HuH-7 (cell line): ENCODE measurements at places on chromosomes 12 and 14.

- no peak for DNase-seq
These were observed 19.2 kb downstream of the PACS2 start for GRCh38 chr14:105333613-105334364.

GRCh38 chr12:76337583-76337982 lies 10.6 kb downstream of the BBS10 start:
- no peak for DNase-seq

DNA sequence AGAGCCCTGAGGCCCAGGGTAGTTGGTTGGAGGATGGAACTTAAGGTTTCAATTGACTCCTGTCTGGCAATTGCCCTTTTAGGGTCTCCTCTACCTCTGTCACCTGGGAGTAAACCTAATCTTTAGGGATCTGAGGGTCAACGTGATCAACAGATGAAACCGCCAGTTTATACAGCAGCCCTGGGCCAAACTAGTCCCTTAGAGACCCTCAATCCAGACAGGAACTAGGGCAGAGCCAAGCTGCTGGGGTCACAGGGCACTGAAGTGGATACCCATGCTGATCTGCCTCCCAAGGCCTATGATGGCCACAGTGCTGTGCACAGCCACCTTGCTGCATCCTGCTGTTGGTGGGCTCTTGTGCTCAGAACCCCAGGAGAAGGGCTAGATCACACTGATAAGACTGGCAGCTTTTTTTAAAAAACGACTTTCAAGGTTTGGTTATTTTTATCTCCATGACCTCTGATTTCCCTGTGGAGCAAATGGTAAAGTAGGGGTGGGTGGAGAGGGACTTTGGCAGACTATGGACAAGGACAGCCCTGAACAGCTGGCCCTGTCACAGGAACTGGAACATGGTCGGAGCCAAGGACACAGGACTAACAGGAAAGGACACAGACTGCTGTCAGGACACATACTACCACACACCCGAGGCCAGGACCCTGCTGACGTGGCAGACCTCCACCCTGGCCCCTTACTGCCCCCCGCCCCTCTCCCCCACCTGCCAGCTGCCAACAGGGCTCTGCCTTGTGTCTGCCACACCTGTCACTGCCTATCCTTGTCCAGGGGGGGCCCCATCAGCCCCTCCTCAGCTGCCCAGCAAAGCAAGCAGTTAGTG lies 474 bp downstream of the FITM1 start:
- DNase-seq: no peak

- DNase-seq: peak; percentile 22
These were observed 465 bp upstream of the FGD4 start for GRCh38 chr12:32398816-32399369.

- no peak for DNase-seq
These were observed 14.5 kb downstream of the CFAP73 start for GRCh38 chr12:113164014-113164413.

DNA sequence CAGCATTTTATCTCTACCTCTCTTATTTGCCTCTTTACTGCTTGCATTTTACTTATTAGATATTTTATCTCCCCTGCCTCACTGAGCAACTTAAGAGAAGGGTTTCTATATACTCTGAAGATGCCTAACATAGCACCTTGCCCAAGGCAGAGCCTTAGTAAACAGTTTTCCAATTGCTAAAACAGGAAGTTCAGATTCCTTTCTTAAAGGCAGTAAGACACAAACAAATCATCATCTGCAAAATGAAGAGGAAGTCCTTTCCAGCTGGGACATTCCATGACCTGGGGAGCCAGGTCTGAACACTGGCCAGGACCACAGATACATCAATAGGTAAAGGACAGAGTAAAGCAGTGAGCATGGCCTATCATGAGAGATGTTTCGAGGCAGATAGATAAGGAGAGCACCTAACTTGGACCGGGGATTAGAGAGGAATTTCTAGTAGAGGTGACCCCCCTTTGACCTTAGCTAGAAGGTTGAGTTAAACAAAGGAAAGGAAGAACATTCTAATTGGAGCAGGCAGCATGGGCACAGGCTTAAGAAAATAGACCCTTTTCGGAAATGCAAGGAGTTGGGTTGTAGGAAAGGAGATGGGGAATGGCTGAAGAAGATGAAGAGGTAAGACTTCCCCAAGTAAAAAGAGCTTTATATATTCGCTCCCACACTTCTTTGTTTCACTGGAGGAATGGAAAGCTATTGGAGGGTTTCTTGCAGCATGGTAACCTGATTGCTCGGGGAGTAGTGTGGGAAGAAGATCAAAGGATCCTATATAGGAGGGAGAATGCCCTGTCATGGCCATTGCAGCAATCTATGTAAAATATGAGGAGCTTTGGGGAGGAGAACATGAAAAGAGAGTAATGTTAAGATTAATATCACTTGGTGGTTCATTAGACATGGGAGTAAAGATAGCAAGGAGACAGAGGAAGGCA lies 94.8 kb downstream of the PHLDA1 start:
- DNase-seq: no peak

DNA sequence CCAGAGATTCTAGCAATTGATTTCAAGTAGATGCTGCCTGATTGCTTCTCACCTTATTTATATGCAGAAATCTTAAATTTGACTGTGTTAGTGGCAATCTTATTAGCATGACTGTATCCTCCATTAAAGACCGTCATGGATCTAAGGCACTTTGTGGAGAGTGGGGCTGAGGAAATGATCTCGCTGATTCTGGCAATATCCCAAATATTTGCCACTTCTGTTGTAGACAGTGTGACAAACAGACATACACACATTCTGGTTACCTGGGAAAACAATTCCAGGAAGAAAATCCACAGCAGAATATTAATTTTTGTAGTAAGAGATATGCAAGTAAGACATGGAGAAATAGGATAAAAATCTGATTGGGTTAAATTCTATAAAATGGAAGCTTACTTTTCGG lies 269.0 kb upstream of the G2E3 start:
- DNase-seq: no peak

GRCh38 chr14:59301354-59301753 lies 112.9 kb downstream of the DAAM1 start:
- no peak for DNase-seq

- DNase-seq: no peak
These were observed 111.3 kb downstream of the AEBP2 start for GRCh38 chr12:19550626-19551025.

GRCh38 chr12:58420503-58420902 lies 479.1 kb downstream of the ATP23 start:
- DNase-seq: no peak

DNA sequence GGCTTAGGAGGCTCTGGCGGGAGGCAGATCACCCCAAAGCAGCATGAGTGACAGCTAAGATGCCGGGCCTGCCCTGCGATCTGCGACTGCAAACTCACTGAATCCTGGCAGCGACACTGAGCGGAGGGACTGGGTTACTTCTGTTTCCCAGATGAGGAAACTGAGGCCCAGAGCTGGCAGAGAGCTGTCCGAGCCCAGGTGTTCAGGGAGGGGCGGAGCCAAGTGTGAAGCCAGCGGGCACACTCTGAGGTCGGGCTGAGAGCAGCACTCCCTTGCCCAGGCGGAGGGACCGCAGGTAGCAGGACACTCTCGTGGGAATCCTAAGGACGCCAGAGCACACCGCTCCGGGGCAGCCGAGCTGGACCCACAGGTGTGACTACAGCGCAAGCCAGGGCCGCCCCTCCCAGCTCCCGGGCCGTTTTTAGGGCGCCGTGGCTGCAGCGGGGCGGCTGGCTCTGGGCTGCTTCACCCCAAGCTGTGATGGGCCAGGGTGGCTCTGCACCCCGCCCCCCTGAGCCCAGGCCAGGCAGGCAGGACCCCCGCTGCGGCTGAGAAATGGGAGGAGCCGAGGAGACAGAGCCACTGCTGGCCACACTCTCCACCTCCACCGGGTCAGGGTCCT lies 27.4 kb downstream of the MMP17 start:
- DNase-seq: no peak

DNA sequence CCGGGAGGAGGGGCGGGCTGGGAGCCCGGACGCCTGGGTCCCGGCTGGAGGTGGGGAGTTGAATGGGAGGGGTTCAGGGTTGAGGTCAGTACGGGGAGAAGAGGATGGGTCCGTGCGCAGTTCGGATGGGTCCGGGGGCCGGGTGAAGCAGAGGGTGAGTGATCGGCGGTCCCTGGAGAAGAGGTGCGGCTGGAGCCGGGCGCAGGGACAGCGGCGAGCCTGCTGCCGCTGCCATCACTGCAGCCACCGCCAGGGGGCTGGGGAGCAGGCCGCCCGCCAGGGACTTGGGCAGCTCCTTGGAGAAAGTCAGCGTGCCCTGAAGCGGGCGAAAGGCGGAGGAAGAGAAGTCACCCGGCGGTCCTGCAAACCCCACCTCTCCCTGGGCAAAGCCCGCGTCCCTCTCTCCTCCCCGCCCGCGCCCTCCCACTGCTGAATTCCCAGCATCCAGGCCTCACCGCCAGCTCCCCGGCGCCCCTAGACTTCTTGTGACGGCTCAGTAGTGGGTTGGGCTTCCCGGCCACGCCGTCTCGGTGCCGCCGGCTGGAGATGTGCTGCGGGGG lies 6.0 kb upstream of the GPR84 start:
- peak; percentile 88 for DNase-seq

GRCh38 chr12:24500421-24500820 lies 448.5 kb downstream of the BCAT1 start:
- DNase-seq: no peak

DNA sequence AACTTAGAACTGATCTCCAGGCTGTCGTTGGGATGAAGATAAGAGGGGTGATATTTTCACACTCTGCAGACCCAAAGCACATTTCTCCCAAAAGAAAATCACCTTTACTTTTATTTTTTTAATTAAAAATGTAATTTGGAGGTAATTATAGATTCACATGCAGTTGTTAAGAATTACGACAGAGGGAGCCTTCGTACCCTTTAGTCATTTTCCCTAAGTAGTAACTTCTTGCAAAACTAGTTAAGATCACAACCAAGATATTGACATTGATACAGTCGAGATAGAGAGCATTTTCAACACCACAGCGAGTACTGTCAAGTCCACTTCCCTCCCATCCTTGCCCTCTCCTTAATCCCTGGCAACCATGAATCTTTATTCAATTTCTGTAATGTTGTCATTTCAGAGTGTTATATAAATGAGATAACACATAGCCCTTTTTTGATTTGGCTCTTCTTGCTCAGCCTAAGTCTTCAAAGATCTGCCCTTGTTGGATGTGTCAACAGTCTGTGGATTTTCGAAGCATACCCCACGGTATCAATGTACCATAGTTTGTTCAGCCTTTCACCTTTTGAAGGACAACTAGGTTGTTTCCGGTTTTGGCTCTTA lies 39.6 kb downstream of the DNAH10 start:
- no peak for DNase-seq

- DNase-seq: no peak
These were observed 38.0 kb downstream of the TMEM120B start for GRCh38 chr12:121750507-121750955.

DNA sequence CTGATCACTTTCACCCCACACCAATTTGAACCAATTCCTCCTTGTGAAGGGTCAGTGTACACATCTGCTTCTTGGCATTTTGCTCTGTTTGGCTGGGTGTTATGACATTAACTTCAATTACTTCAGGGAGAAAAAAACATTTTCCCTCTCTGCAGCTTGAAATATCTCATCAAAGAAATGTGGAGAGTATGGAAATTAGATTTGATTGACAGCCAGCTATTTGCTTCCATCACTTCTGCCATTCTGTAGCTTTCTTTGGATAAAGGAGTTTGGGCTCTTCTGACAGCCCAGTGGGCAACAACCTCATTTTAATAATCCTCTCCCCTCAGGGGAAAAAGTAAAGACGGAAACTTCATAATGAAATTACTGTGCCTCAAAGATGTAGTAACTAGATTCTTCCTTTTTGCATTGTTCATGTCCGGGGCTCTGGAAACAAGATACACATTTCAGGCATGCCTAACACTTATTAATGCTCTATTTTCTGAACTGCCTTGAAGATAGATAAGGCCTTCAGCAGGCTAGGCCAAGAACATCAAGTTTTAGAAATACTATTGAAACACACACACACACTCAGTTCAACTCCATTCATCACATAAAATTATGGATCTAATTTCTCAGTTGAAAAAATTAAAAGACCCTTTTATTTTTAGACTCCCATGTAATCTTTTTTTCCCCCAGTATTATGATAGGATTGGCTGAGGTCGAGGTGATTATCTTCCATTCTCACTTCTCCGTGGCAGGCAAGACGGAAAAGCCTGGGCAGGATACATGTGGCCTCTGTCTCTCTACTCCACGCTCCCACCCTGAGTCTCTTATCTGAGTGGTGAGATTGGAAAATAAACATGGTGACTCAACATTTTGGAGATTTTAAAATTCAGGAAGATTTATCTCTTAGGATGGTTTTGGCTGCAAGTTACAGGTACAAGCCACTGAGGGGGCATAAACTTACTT lies 10.3 kb upstream of the GPHB5 start:
- no peak for DNase-seq

GRCh38 chr12:34625116-34625515 lies 602.8 kb downstream of the ALG10 start:
- no peak for DNase-seq

DNA sequence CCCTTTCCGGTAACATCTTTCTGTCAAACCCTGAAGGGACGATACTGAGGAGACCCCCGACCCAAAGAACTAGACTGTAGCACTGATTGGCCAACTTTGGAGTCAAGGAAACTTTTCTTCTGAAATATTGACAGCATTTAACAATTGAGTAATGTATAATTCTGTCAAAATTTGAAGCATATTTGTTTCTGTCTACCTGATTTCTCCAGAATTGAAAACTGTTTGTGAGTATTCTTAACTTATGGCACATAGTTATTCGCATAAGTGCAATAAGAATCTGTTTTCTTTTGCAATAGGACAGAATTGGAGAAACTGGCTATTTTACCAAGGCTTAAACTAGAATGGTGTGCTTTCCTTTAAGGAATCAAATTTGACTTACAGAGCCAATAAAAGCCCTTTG lies 267.1 kb upstream of the FOXN3 start:
- DNase-seq: no peak

DNA sequence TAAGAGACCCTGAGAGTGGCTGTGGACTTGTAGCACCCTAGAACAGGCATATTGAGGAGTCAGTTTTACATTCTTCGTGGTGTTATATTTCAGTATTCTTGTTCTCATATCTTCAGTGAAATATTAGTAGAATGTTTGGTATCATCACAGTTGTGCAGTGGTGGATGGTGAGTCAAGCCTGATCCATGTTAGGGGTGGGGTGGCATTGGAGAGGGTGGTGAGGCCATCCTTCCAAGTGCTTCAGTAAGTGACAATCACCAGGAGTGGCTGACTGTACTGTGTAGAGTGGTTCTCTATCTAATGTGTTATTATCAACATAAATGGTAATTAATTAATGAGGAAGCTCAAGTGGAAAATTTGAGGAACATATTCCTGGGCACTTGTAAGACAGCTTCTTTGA lies 197.7 kb upstream of the SLC16A7 start:
- DNase-seq: no peak

- DNase-seq: no peak
These were observed 14.1 kb downstream of the SUSD6 start for GRCh38 chr14:69625299-69626131.

- no peak for DNase-seq
These were observed 203.2 kb upstream of the SSTR1 start for GRCh38 chr14:38004610-38004879.

GRCh38 chr12:68348419-68348818 lies 16.3 kb upstream of the MDM1 start:
- no peak for DNase-seq

- no peak for DNase-seq
These were observed 85.1 kb upstream of the NID2 start for GRCh38 chr14:52153939-52154338.
